T-cell (primary cell): ENCODE measurements at places on chromosomes 4 and X.

GRCh38 chrX:40893251-40893910, 158.0 kb upstream of the MED14 start:
- no peak for DNase-seq

- no peak for DNase-seq
Measured at GRCh38 chr4:48774760-48775710, 5.0 kb downstream of the FRYL start.

- DNase-seq = no peak
Measured at GRCh38 chrX:13903405-13903804, 86.5 kb upstream of the GPM6B start.

- no peak for DNase-seq
Measured at GRCh38 chr4:38213083-38213805, 253.0 kb downstream of the PTTG2 start.

- no peak for DNase-seq
Measured at GRCh38 chrX:9582956-9583355, 118.1 kb downstream of the TBL1X start.

GRCh38 chrX:14300376-14300775, 229.0 kb upstream of the GLRA2 start:
- DNase-seq = no peak

DNA sequence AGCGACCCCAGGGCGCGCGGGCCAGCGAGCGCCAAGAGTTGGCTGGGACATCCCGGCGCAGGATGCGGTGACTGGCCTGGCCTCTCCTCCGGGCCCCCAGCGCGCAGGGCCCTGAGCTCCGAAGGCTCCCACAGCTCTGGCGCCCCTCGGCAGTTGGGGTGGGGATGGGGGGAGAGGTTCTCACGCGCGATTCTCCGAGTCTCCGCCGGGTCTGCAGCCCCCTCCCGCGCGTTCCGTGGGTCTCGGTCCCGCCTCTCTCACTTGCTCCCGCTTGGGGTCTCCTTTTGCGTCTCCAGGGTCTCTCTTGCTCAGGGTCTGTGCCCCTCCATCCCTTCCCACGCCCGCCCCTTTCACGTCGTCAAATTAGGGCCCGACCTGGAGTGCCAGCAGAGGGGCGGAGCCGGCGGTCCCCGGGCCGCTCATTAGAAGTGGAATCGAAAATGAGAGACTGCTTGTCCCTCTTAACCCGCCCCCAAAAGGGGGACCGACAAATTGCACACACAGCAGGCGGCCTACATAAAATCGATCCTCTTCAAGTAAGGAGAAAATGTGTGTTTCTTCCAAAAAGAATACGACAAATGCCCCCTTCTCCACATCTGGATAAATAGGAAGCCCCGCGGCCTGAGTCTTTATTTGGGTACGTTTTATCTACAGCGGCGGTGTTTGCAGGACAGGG, 877 bp upstream of the NKX1-1 start:
- no peak for DNase-seq

- DNase-seq = no peak
Measured at GRCh38 chr4:2788101-2788500, 4.8 kb upstream of the SH3BP2 start.

GRCh38 chr4:169207436-169208089, 63.2 kb downstream of the SH3RF1 start:
- DNase-seq = no peak

DNA sequence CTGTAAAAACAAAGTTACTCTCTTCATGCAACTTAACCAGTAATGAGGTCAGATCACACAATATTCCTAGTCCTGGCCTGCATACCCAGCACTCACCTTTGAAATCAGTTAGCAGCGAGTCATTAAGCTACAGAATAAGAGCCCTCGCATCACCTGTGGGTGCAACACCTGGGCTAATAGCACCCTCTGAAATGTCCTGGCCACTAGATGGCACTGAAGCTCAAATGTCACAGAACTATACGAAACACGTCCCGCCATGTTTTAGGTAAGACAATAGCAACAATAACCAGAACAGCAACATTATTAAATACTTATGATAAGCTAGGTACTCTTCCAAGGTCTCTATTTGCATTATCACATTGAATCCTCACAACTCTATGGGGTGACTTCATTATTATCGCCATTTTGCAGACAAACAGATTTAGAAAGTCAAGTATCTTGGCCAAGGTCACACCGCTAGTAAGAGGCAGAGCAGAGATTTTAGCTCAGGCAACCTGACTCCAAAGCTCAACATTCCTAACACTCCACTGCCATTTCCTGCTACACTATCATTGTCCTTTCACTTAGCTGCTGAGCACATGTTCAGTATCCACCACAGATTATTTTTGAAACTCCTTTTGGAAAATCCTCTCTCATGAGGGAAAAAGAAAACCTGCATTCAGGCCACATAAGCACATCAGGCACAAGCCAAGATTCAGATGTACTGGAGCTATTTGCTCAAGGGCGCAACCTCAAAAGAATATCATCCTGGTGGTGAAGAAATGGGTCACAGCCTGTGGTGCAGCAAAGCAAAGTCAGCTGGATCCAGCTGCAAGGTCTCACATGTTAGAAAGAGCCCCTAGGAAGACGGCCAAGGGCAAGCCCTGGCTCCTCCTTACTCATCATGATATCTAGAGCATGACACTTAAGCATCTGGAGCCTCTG, 59.5 kb upstream of the KDR start:
- DNase-seq = peak; percentile 3

GRCh38 chrX:99939883-99940232, 470.2 kb downstream of the PCDH19 start:
- no peak for DNase-seq

GRCh38 chr4:73743795-73744194, 3.4 kb downstream of the CXCL8 start:
- no peak for DNase-seq

GRCh38 chr4:93657527-93657926, 171.0 kb upstream of the ATOH1 start:
- no peak for DNase-seq

DNA sequence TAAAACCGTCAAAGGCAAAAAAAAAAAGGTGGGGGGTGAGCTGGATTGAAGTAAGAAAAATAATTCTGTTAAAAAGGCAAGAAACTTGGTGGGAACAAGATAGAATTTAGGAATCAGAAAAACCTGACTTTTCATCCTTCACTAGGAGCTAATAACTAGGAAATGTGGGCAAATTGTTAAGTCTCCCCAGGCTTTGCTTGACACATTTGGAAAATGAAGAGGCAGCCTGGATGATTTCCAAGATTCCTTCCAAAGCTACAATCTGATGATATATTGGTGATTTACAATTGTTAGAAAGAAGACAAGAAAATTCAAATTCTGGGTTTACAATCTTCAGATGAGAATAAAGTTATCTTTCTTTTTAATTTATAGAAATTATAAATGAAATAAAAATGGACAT, 1062.5 kb downstream of the ADGRL3 start:
- DNase-seq = no peak

- no peak for DNase-seq
Measured at GRCh38 chrX:154890990-154891639, 5.0 kb downstream of the F8A1 start.

GRCh38 chr4:185956544-185956940, 112.4 kb upstream of the TLR3 start:
- DNase-seq = no peak

DNA sequence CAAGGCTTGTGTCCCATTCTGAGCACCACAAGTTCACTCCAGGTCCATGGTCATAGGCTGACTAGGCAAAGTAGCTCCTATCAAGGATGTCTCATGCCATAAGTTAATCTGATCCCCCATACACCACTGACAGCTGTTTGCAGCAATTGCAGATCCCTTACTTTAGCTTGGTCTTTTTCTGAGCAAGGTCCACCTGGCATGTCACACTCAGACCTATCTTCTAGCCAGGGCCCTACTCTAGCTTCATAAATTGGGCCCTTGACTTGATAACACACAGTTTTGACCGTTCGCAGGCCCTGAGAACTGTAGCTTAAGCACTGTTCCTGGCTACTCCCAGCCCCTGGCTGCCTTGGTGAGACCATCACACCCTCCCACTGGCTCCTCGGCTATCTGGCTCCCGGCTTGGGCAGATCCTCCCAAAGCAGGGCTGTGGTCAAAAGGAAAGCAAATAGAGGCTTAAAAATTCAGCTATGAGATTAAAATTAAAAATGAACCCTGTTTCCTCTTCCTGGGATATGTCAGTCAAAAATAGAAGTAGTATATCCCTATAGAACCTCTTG, 427.4 kb downstream of the RAB28 start:
- DNase-seq = no peak

- no peak for DNase-seq
Measured at GRCh38 chrX:142076633-142077032, 128.5 kb downstream of the MAGEC2 start.

GRCh38 chr4:122163767-122164166, 11.6 kb downstream of the BLTP1 start:
- no peak for DNase-seq

- no peak for DNase-seq
Measured at GRCh38 chr4:36325926-36326325, 44.5 kb downstream of the DTHD1 start.

DNA sequence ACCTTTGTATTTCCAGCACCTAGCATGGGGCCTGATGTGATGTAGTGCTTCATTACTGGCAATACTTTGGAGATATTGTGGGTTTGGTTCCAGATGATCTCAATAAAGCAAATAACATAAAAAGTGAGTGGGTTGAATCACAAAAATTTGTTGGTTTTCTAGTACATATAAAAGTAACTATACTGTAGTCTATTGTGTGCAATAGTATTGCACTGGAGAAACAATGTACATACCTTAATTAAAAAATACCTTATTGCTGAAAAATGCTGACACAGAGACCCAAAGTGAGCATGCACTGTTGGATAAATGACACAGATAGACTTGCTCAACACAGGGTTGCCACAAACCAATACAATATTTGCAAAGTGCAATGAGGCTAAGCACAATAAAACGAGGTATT, 17.7 kb upstream of the MGST2 start:
- DNase-seq = no peak

GRCh38 chr4:180706766-180707165, 1536.4 kb upstream of the TENM3 start:
- no peak for DNase-seq

- DNase-seq = no peak
Measured at GRCh38 chr4:141294306-141294705, 73.6 kb downstream of the ZNF330 start.

GRCh38 chr4:19729886-19730651, 521.6 kb upstream of the SLIT2 start:
- no peak for DNase-seq

DNA sequence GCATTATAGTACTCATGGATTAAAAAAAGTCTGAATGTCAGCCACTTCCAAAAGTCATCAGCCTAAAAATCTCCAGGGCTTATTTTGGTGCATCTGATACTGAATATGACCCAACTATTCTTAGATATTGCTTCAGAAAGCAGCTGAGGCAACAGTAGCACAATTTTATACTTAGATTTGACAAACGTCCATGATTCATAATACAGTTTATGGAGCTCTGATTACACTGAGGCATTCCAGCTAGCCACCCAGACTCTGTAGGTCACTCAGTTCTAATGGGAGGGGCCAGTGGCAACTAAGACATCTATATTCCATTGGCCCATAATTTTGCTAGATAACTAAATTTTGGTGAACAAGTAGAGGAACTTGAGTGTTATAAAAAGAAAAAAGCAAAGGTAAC, 10.3 kb downstream of the SPATA4 start:
- no peak for DNase-seq

DNA sequence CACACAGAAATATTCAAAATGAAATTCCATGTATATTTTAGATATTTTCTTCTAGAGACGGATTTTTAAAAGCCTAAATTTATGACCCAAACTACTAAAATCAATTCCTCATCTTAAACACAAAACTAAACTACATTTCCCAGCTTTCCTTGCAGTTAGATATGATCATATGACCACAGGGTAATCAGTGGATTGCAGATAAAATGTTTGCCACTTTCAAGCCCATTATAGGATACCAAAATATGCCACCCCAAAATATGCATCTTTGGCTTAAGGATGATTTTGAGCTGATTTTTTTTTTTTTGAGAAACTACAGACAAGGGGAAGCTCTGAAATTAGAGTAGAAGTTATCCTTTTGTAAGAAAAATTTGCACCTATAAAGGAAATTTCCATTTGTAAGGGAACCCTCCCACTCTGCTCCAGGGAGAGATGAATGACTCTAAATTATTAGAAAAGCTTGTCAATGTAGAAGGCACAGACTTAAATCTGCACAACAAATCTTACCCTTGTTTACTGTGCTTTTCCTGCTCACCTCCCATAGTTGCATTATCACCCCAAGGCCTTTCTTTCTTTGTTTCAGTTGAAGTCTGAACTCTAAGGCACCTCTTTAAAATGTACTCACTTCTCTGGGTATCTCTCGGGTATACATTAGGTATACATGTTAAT, 503.0 kb downstream of the PDHA2 start:
- no peak for DNase-seq

DNA sequence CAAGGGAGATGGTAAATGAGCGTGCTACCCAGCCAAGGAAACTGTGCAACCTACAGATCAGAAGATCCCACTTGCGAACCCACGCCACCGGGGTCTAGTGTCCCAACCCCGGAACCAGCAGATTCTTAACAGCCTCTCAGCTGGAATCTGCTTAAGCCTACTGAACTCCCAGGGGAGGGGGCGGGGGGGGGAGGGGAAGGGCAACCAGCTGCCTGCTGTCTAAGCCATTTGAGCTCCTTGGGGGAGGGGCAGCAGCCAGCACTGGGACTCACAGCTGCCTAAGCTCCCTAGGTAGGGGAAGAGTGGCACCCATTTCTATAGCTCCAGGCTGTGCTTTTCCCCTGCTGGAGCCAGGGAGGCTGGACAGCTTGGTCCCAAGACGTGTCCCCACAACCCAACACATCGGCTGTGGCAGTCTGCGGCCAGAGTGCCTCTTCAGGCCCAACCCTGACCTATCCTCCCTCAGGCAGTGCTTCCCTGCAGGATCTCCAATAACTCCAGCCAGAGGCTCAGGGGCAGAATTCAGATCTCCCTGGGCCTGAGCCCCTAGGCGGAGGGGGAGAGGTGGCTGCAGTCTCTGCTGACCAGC, 289.2 kb downstream of the LDB2 start:
- DNase-seq = no peak

- DNase-seq = no peak
Measured at GRCh38 chr4:23237771-23238170, 545.0 kb downstream of the GBA3 start.

DNA sequence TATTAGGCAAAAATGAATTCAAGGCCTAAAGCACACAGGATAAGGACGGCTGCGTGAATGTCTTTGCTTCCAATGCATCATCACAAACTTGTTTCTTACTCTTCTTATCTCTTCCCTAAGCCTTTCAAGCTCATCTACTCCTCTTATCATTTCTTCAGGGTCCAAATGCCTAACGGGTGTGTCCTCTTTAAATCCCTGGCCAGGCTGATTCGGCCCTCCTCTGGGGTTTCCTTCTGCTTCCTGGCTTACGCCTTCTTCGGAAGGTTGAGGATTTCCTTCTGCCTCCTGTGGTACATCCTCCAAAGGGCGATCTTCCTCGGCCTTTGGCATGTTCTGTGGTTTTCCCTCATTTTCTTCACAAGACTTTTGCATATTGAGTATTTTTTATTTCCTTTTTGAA, 1.3 kb downstream of the TCEAL8 start:
- DNase-seq = no peak

GRCh38 chr4:117983541-117984365, 50.5 kb upstream of the NDST3 start:
- no peak for DNase-seq

GRCh38 chr4:152075253-152075928, 314.6 kb upstream of the GATB start:
- no peak for DNase-seq

- DNase-seq = no peak
Measured at GRCh38 chrX:121746105-121746504, 698.7 kb downstream of the GLUD2 start.
